ENCODE measurements at places on chromosomes 3 and 15.

DNA sequence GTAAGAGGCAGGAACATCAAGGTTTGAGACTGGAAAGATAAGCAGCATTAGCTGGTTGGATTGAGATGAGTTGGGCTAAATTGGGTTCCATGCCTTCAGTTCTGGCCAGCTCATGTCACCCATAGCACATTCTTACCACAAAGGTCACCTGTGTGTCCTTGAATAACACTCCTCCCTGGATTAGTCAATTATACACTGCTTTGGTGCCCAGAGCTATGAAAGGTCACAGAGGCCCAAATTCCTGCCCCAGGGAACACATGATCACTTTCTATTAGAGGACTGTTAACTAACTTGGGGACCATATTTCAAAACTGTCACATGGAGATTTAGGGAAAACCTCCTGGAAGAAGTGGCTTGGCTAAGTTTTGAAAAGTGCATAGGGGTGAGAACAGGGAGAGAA lies 40.1 kb upstream of the XCR1 start:
- DNase-seq: no peak

- DNase-seq: no peak
Observed at GRCh38 chr3:101970905-101971304, 121.6 kb downstream of the NFKBIZ start.

DNA sequence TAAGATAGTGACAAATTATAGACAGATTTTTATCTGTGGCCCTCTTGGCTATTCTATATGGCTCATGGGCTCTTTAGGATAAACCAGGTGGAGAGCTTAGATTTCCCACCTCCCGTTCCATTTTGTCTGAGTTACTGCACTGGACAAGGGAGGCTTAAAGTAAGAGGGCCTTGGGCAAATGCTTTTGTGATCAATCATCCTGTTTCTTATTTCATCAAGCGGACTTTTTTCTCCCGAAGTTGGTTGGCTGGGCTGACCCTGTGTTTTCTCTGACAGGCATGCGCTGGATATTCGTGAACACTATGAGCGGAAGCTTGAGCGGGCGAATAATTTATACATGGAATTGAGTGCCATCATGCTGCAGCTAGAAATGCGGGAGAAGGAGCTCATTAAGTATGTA lies 33.4 kb downstream of the TMEM41A start:
- DNase-seq: no peak

GRCh38 chr3:33826206-33826605 lies 27.8 kb downstream of the PDCD6IP start:
- DNase-seq: no peak

DNA sequence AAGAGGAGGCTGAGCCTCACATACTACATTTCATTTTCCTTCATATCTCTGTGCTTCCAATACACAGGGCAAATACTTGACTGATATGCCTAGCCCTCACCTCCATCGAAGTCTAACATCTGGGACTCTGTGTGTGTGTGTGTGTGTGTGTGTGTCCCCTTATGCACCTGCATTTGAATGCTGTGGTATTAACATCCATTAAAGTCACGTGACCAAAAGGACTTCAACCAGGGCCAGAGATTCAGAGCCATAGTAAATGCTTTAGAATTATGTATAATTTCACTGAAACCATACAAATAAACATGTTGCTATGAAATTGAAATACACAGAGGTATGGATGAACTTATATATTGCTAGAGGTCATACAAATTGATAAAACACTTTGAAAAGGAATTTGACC lies 165.8 kb upstream of the SEMA6D start:
- no peak for DNase-seq

- DNase-seq: no peak
Observed at GRCh38 chr15:62546628-62547027, 381.5 kb upstream of the C2CD4B start.

GRCh38 chr3:78268716-78269668 lies 1229.1 kb downstream of the ROBO2 start:
- DNase-seq: no peak

DNA sequence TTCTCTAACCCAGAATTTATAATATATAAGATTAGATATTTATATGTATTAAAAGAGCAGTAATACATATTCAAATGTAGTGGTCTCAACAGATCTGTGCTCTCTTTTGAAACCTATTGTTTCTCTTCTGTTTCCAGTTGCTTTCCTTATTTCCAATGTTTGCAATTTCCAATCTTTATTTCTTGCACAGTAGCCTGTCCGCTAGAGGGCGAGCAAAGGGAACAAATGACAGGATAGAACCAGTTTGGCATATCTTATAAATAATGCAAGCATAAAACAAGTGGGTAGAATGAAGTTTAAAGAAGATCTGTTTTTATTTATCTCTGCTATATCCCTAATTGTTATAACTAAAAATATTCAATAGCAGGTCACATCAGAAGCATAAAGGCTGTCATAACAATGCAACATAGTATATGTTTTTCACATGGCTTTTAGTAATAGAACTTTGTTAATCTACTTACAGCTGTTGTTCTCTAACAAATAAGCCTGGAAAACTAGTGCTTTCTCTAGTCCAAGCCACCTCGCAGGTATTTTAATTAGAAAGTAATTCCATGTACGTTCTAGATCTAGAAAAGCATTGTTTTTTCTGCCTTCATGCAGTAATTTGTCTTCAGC lies 15.1 kb upstream of the TCAIM start:
- peak; percentile 38 for DNase-seq

GRCh38 chr3:20878691-20879090 lies 692.7 kb upstream of the SGO1 start:
- DNase-seq: no peak

GRCh38 chr15:91936927-91937326 lies 83.4 kb downstream of the SLCO3A1 start:
- DNase-seq: no peak

GRCh38 chr3:101900736-101901135 lies 51.4 kb downstream of the NFKBIZ start:
- DNase-seq: no peak

All from NCI-H1092 (cell line).